ENCODE measurements at places on chromosomes 4 and X. TPM values are rescaled to one million over a fixed set of nuclear protein-coding genes. Genes with fewer than 3 reads are reported as not detected.

DNA sequence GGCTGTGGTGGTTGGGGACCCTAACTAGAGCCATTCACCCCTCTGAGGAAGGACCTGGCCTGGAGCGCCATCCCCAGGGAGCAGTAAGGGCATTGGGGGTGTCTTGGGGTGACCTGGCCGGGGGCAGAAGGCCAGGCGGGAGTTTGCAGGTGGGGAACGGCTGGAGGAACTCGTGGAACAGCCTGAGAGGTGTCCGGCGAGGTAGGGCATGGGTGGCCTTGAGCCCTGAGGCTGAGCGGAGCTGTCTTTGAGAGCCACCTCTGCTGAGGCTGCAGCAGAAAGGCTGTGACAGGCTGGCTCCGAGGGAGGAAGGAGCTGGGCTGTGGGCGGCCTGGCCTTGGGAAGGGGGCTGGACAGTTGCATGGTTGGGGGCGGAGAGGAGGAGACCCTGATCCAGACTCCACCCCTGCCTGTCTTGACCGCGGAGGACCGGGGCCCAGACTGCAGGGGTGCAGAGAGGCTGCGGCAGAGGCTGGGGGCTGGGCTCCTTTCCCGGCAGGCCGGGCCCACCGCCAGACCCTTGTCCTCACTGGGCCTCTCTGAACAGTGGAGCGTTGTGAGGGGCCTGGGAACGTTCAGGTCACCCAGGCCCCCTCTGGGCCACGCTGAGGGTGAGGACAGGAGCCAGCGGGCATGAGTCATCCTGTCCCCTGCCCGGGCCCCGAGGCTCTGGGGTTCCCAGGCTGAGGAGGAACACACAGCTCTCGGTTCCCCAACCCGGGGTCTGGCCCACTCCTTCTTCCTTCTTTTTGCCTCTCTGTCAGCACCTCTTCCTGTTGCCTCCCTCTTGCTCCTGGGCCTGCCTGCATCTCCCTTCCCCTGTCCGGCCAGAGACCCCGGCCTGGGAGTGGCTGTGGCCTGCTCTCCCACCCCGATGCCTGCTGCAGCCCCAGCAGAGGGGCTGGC lies 8.1 kb downstream of the SH3BP2 start:
- peak; percentile 37 for DNase-seq

GRCh38 chrX:139932073-139932900 lies 566 bp downstream of the ATP11C start:
- DNase-seq: peak; percentile 62

DNA sequence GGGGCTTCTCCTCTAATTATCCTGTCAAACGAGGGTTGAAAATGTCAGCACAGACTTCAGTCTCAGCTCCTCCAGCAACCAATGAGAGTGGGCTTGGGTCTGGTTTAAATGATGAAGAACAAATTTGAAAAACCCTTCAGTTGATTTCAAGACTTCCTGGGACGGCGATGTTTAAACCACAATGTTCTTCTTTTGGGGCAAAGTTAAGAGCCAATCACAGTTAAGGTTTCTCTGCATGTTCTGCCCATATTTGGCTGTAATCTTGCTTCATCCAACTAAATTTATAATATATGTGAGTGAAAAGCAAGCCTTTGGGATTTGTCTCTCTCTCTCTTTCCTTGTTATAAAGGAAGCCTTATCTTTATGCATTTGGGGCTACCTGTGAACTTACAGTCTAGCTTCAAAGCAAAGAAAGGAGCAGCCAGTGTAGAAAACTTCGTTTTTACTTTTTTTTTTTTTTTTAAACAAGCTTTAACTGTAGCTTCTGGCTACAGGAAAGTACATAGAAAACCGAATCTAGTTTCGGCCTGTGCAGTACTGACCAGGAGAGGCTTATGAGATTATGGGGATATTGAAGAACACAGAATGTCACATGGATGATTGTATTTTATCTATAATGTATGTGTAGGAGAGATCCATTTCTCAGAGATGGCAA lies 46.8 kb upstream of the FAM9C start:
- DNase-seq: no peak

DNA sequence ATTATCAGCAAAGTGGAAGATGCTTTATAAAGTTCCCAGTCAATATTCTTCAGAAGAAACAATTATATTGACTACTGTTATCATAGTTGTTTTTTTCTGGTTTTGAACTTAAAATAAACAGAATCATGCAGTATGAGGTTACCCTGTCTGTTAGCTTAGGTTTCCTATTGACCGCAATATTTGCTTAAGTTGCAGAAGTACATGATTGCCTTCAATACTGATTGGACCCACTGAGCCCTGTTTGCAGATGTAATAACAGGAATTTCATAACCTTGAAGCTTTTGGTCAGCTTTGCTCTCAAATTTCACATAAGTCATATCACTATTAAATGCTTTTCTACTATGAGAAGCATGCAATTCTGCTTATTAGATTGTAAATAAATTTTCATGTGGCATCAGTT lies 229.1 kb upstream of the FSTL5 start:
- DNase-seq: no peak

GRCh38 chrX:53660004-53660403 lies 26.5 kb downstream of the HUWE1 start:
- no peak for DNase-seq

- DNase-seq: no peak
These were observed 26.2 kb upstream of the TMEM192 start for GRCh38 chr4:165138843-165139242.

The OPHN1 gene
- total RNA-seq: 7.7 TPM

DNA sequence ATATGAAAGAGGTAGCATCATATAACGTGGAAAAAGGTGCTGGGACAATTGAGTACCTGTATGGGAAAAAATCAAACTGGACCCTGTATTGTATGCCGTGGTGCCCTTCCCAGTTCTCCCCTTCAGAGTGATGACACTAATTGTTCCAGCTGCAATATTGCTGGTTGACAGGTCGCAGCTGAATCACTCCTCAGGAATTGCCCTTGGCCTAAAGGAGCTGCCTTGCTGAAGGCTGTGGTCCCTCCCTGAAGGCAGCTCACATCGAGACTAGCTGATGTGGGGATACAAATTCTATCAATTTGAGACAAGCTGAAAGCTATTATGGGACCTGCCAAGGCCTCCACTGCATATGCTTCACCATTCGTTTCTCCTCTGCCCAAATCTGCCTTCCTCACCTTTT lies 39.3 kb upstream of the CXCL8 start:
- peak; percentile 36 for DNase-seq

The PITX2 gene
- under 0.01 TPM for total RNA-seq
